ENCODE measurements at places on chromosomes 12 and 14. TPM values are rescaled to one million over a fixed set of nuclear protein-coding genes. Genes with fewer than 3 reads are reported as not detected.

DNA sequence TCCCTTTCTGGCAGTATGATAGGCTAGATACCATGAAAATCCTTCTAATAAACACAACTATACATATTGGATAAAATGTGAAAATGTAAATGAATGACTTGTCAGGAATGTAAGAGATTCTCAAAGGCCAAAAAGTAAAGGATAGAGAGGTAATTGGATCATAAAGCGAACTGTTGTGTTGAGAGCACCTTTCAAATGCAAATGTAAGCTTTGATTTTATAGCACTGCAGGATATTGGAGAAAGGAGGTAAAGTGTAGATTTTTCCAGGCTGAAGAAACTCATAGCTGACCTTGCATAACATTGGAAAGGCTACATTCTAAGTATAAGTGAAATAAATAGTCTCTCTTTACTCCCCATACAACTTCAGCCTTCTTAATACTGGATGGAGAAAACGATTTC lies 54.0 kb downstream of the PTPRB start:
- no peak for DNase-seq

DNA sequence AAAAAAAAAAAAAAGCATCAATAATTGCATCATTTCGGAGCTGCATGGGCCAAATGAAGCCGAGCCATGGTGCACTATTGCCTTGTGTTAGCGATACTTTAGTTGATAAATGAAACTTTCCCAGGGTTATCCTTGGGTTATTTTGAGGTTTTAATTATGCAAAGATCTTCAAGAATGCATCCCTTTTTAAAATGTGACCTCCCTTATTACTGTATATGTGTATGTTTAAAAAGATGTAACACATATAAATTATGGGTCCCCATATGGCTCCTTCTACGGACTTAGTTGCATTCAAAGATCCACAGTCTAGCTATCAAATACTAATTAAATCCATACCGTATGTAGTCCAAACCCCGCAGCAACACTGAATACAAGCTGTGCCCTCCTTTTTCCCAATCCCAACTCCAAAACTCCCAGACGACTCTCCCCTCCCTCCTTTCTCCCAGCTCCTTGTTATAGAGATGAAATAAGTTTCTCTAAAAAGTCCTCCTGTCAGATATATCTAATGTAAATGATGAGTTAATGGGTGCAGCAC lies 129.3 kb upstream of the MAP1LC3B2 start:
- DNase-seq = no peak

DNA sequence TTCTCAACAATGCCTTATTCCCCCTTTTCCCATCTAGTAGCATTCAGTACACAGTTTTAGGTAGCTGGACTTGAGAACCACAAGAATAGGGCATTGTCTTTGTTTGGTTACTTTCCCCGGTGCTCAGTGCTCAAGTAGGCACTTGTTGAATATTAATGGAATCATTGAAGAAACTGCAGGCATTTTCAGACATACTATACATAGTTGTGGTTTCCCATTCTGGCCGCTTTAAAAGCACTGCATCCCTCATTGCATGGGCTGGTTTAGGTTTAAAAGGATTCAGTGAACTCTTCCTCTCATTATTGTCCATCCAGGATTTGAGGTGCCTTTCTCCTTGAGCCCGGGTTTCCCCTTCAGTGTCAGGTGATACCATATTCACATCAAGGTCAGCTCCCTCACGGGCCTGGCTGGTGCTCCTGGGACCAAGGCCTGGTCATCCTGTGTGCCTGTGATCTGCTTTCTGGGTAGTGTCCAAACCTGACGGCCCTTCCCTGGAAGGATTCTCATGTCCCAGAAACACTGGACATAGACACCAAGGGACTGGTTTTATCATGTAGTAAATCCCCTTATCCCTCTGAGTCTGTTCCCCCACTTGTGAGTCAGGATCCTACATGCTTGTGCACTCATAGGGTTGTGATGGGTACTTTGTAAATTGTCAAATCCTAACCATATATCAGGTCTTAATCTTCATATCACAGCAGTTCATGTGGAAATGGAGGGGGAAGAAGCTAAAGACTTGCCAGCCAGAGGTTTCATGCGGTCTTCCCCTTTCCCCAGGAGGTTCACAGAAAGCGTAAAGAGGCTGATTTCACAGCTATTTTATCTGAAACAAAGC lies 7.4 kb downstream of the TCP11L2 start:
- no peak for DNase-seq

- DNase-seq = no peak
Observed at GRCh38 chr12:124833693-124834122, 30.0 kb downstream of the SCARB1 start.

The SYNJ2BP gene
- 2.2 TPM for total RNA-seq

The SMCO2 gene
- total RNA-seq = 1.1 TPM

The CISTR gene
- total RNA-seq = not detected
